ENCODE measurements at places on chromosomes 7 and 10.

DNA sequence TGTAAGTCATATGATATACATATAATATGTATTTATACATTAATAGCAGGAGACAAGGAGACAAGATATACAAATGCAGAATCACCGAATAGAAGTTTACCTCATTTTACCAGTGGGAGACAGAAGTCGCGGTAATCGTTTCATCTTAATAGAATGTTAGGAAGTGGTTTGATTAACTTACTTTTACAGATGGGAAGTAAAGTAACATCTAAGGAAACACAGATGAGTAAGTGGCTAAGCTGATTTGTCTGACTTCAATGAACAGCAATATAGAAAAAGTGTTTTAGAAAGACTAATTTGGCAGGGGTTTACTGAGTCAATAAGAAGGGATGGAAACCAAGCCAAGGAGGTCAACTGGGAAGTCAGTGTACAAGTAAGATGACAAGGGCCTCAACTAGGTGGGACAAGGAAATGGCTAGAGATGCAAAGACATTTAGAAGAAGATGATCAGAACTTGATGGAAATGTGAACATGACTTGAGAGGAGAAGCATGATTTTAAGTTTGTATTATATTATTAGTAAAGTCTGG lies 36.2 kb upstream of the FAM133B start:
- no peak for DNase-seq

DNA sequence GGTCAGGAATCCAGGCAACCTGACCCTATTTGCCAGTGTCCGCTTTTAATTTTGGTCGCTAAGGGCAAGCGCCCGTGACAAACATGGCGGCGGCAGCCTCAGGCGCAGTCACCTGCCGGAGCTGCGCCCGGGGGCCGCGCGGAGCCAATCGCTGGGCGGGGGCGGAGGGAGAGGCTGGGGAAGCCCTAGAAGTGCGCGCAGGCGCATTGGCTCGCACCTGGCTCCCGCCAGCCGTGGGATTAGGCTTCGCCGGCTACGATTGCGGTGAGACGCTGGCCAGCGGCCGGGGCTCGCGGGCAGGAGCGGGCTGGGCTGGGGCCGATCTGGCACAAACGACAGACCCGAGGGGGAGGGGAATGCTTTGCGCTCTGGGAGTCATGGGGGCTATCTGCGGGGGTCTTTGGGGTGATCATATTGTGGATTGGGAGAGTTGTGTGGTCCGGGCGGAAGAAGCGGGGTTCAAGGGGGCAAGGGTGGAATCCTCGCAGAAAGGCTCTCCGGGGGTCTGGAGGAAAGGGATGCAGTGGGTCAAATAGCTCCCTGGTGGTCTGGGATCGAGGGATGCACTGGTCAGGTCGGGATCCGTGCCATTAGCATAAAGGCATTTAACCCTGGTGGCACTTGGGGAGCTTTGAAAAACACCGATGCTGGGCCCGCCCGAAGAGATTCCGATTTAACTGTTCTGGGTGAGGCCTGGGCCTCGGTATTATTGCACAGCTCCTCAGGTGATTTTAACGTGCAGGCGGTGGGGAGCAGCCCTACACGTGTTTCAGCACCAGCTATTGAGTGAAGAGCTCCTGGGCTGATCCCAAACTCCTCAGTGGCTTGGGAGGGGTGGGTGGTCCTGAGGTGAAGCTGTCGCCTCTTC lies 10.1 kb upstream of the C10orf95 start:
- DNase-seq, result peak; percentile 84

GRCh38 chr7:43764039-43764761 lies 5.7 kb downstream of the BLVRA start:
- peak; percentile 53 for DNase-seq

DNA sequence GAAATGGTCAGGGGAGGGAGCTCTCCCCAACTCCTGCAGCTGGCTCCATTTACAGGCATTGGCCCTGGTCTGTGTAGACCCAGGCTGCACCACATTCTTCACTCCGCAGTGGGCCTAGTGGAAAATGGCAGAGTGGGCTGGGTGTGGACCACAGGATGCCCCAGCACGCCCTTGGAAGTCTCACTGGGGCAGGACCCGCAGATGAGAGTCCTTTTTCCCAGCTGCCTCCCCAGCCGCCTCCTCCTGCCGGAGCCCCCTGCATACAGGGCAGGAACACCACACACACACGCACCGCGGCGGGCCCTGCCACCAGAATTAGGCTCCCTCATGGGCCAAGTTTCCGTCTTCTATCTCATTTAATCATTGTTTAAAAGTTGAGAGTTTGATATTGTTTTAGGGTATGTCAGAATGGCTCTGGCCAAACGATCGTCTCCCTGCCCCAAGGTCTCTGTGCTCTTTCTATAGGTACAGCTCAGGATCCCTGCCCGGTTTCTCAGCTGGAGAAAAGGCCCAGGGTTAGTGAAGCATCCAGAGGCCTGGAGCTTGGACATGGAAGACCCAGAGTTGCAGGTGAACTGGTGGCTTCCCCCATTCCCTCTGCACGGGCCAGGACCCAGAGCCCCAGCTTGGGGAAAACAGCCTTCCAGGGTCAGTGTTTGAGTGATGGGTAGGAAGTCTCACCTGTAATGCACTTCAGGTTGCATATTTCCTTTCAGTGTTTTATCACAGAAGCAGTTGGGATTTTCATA lies 42.0 kb downstream of the ZNF467 start:
- no peak for DNase-seq

GRCh38 chr10:113337142-113337541 lies 215.7 kb upstream of the HABP2 start:
- no peak for DNase-seq

DNA sequence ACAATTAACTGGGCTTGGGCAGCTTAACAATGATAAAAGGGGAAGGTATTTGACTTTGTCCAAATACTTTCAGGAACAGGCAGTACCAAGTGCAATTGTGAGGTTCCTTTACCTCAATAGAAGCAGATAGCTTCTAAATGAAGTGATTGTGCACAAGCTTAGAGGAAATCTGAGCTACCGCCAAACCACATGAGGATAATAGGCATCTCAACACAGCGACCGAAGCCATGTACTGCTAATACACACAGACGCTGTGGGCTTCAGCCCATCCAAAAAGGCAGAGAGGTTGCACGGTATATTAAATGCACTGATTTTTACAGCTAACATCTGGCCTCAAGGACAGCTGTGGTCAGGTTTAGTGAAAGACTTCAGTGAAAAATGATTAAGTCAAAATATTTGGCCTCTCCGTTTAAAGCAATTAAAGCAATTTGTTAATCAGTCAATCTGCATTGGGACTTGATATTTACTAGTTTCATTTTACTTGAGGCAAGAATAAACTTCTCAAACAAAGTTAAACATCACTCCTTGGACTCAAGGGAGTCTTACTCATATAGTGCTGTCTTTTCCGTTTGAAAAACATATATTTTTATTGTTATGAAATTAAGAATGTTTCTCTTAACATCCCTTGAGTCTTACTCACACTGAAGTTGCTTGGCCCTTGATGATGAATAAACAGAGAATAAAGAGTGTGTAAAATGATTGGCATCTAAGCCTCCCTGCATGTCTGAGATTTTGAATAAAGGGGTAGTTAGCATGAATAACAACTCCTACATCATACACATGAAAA lies 306.3 kb downstream of the C7orf25 start:
- DNase-seq, result peak; percentile 11

DNA sequence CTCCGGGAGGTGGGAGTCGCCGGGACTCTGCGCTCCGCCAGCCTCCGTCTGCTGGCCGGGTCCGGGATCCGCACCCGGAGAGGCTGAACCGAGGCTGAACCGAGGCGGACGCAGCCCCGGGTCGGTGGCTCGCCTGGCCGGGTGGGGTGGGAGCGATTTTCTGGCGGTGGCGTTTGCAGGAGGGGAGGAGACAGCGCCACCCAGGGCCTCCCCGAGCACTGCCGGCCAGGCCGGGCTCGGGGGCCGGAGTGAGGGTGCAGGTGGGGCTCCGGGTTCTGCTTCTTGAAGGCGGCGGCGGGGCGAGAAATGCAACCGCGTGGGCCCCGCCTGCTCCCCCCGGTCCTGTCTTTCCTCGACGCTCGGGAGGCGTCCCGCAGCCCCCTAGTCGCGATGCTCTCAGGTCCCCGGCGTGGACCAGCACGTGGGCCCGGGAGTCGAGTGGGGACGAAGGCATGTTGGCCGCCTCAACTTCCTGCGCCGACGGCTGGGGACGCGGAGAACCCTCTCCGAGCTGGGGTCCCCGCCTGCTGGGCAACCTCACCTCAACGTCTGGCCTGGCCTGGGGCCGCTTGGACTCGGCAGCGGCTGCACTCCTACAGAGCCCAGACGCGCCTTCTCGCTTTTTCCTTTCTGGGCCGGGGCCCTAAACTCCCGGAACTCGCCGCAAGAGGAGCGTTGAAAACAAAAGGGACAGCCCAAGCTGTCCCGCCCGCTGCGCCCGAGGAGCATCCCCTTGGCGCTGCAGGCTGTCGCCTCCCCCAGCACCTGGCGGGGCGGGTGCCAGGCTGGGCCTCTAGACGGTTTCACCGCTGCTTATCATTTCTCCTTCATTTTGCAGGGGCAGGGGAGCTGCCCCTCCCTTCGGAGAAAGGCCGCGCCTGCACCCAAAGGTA lies 25.2 kb upstream of the VAX1 start:
- DNase-seq, result no peak

DNA sequence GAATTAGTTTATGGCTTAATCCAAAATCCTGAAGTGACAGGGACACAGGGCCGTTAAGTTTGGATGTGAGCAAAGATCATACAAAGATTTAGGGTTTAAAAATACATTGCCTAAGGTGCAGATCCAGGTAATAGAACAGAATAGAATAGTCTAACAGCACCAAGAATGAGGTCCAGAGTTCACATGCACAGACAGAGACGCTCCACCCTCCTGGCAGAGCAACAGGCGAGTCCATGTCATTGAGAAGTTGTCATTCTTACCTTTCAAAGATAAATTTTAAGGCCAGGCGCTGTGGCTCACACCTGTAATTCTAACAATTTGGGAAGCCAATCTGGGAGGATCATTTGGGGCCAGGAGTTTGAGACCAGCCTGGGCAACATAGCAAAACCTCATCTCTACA lies 209.1 kb upstream of the AUTS2 start:
- DNase-seq, result no peak

GRCh38 chr7:2354939-2355704 lies 495 bp downstream of the EIF3B start:
- DNase-seq, result no peak

GRCh38 chr7:33745934-33746333 lies 159.4 kb upstream of the BMPER start:
- peak; percentile 79 for DNase-seq

DNA sequence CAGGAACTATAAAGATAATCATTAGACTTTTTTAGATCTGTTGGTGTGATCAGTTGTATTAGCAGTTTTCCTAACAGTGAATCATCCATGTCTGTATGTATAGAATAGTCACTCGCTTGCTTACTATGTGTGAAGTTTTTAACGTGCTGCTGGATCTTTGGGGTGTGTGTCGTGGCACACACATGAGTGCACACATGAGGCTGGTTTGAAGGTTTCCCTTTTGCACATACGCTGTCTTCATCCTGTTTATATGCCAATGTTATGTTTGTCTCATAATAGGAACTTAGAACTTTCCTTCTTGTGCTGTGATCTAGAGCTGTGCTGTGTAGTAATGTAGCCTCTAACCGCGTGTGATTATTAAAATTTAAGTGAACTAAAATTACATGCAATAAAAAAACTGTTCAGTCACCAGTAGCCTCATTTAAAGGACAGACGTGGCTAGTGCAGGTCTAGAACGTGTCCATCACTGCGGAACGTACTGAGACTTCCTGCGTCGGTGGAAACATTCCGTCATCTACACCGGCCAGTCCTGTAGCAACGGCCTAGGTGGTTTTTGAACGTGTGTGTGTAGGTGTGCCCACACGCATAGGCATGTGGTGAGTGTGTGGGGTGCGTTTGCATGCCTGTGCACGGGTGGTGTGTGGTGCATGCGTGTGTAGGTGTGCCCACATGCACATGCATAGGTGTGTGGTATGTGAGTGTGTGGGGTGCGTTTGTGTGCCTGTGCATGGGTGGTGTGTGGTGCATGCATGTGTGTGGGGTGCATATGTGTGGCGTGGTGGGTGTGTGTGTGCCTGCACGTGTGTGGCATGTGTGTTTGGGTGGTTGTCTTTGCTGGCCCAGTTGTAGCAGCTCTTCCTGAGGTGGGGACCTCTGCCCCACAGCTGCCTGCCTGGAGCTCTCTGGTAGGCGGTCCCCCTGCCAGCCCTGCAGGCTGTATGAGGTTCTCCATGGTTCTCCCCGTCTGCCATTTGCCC lies 56.6 kb downstream of the INPP5A start:
- DNase-seq, result no peak

DNA sequence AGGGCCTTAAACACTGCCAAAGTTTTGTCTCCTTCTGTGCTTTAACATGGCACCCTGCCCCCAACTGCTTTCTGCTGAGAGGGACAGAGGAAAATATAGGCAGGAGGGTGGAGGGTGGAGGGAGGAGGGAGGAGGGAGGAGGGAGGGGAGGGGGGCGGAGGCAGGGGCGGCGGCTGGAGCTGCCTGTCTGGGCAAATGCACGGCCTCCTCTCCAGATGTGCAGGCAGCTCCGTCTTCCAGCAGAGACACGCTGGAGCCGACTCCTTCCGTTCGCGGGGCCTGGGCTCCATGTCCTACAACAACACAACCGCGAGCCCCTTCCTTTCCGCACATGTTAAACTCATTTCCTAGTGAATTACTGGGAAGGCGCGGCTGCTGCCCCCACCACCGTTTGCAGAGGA lies 14.2 kb downstream of the EBF3 start:
- peak; percentile 85 for DNase-seq

- no peak for DNase-seq
Measured at GRCh38 chr10:48567346-48567745, 37.5 kb downstream of the ARHGAP22 start.

DNA sequence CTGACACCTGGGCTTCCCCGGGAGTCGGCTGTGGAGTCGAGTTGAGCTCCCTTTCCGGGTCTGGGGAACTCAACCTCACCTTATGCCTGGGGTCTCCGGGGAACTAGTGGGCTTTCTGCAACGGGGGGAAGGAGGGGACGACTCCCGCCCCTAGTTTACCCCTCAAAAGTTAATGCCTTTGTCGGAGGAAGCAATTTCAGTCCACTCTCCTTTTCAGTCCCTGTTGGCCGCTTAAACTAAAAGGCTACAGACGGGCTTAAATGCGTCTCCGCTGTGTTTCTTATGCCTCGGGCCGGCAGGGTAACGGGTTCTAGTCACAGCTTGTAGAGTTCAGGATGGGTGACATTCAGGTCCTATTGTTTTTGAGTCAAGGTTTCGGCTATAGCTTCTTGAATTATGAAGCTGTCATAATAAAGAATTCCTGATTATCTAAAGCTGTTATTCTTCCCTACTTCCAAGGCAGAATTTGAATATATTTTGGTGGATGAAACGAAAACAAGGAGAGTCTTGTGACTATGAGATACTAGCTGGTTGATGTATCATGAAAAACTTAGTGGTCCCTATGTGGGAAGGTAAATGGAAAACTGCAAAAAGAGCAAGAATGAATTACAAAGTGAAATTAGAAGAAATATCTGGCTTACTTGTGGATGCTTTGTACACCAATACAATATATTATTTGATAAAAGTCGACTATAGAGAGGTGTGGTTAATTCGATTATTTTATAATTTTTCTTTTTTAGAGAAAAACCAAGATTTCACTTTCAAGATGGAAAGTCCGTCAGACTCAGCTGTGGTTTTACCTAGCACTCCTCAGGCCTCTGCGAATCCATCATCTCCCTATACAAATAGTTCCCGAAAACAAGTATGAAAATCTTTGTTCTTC lies 495 bp downstream of the SFR1 start:
- DNase-seq, result no peak

Measured in fibroblast of pulmonary artery (primary cell).